ENCODE measurements at places on chromosomes 5 and 9. TPM values are rescaled to one million over a fixed set of nuclear protein-coding genes. Genes with fewer than 3 reads are reported as not detected.

CLPTM1L gene
- 72.3 TPM for polyA plus RNA-seq

CFAP90 gene
- 0.81 TPM for polyA plus RNA-seq

SLC36A3 gene
- polyA plus RNA-seq = not detected

MIGA2 gene
- 28.2 TPM for polyA plus RNA-seq

SCGB3A1 gene
- 3.7 TPM for polyA plus RNA-seq

Data from stomach (tissue), 19 donors.